Left renal pelvis (tissue), 4 donors: ENCODE measurements at places on chromosomes 12 and 14. TPM values are rescaled to one million over a fixed set of nuclear protein-coding genes. Genes with fewer than 3 reads are reported as not detected.

BCL11B gene
- polyA plus RNA-seq = 2.5 TPM

DHRS2 gene
- polyA plus RNA-seq = 2.0 TPM

- no peak for DNase-seq
Measured at GRCh38 chr12:69471667-69472385, 1.6 kb downstream of the FRS2 start.

DNA sequence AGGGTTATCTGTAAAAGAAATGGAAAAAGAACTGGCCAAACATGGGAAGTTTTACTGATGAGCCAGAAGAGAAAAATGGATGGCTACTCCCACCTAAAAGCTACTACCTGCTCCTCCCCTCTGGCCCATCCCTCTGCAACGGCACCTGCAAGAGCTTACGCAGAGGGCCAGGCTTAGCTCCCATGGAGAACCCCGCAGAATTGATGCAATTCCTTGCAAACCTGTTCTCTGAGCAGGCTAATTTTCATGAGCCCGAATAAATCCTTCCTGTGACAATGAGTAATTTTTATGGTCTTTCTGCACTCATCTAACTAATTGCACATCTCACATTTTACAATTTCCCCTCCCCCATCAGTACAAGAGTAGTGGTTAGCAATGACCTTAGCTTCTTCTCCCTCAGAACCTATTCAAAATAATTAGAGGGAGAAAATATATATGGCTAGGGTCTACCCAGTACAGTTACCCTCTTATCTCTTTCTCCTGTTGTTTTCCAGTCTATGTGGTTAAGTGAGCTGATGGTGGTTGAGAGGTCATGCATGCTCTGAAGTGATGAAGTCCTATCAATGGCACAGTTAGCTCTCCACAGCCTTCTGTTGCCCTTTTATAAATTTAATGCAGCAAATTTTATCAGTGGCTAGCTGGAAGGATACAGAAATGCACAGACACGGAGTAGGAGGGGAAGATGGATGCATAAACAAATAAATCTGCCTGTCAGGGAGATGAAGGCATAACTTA is 67.7 kb upstream of the NTF3 start:
- DNase-seq = no peak

DNA sequence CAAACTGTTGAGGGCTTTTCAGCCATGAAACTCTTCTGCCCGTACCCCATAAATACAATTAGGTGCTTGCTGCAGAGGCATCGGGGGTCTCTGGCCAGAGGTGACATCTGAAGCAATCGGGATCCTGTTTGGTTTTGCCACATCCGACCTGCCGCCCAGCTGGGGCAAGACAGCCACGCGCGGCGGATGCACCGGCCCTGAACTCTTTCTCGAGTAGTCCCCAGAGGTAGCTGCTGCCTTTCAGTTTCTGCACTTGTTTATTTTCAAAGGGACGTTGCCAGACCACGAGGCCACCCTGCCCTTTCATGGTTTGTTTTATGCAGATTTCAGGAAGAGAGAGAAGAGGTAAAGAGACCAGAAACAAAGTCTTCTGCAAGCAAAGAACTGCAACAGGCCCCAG is 10.6 kb upstream of the MLXIP start:
- DNase-seq = no peak

- DNase-seq = no peak
Measured at GRCh38 chr14:56659964-56660551, 80.5 kb downstream of the TMEM260 start.

DNA sequence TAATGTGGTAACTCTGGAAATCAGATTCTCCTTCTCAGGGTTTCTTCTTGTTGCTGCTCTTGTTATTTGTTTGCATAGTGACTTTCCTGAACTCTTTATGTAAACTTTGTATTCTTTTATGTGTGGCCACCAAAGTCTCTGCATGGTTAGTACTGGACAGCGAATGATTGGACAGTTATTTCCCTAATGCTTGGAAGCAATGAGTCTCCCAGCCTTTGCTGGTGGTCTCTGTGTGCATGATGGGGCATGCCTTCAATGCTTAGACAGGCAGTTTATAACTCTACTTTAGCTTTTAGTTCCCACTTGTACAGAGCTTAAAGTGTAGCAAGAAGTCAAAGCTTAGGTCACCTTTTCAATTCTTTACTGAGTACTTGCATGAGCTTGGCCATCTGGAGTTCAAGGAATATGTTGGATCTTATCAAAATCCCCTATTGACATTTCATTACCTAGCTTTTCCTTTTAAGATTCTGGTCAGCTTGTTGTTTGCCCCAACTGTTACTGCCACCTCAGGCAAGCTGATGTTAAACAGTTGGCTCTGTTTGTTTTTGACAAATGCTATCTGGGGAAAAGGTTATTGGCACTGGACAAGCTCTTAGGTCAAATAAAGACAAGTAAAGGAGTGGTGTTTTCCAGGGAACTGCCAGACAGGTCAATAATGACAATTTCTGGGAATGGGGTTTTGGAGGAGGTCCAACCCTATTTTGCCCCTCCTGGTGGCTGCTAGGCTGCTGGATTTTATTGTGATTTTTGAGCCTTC is 12.3 kb downstream of the CCDC91 start:
- DNase-seq = no peak

- no peak for DNase-seq
Measured at GRCh38 chr12:3222979-3223378, 145.8 kb downstream of the TSPAN9 start.

DNA sequence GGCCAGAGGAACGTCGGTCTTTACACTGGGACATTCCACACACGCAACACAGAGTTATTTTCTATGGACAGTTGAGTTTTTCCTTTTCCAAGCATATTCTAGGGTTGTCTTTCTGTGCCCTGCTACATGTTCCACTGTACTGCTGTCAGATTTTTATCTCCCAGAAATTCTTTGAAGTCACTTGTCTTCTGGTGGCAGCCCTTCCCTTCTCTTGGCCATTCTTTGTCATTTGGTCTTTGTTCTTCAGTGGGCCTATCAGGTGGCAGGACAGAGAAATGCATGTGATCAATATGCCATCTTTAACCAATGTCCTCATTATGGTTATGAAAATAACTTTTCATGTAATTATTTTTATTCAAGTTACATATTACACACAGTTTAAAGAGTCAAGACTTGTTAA is 36.3 kb downstream of the MARK3 start:
- DNase-seq = no peak
